ENCODE measurements at places on chromosomes 1 and 21.

GRCh38 chr1:189803364-189803763 lies 674.3 kb downstream of the BRINP3 start:
- DNase-seq = no peak

GRCh38 chr1:205451202-205451601 lies 4.6 kb downstream of the BLACAT1 start:
- no peak for DNase-seq

GRCh38 chr1:84758968-84759491 lies 68.8 kb upstream of the SSX2IP start:
- no peak for DNase-seq

DNA sequence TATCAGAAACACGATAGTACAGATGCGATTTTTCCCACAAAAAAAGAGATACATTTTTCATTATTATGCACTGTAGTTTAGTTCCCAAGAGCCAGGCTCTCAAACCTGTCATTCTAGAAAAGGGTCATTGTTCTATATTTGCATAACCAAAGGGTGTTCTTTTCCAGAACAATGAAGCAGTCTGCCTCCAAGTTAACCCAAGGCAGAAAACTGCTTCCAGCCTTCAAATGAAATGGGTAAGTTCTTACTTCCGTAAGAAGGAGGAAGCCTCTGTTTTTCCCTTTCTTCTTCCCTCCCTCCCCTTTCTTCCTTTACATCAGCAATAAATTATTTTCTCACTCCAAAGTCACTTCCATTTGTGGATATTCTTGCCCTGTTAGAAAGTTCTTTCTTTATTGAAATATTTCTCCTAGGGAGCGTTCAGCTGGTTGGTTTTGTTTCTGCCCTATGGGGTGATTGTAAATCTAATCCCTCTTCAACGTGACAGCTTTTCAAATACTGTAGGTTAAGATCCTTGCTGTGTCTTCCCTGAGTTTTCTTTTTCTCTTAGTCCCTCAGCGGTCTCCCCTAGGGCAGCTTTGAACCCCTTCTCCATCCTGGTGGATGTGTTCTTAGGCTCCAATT lies 77.3 kb upstream of the PTGFRN start:
- DNase-seq = no peak

- no peak for DNase-seq
Measured at GRCh38 chr1:100565937-100566699, 28.2 kb downstream of the GPR88 start.

DNA sequence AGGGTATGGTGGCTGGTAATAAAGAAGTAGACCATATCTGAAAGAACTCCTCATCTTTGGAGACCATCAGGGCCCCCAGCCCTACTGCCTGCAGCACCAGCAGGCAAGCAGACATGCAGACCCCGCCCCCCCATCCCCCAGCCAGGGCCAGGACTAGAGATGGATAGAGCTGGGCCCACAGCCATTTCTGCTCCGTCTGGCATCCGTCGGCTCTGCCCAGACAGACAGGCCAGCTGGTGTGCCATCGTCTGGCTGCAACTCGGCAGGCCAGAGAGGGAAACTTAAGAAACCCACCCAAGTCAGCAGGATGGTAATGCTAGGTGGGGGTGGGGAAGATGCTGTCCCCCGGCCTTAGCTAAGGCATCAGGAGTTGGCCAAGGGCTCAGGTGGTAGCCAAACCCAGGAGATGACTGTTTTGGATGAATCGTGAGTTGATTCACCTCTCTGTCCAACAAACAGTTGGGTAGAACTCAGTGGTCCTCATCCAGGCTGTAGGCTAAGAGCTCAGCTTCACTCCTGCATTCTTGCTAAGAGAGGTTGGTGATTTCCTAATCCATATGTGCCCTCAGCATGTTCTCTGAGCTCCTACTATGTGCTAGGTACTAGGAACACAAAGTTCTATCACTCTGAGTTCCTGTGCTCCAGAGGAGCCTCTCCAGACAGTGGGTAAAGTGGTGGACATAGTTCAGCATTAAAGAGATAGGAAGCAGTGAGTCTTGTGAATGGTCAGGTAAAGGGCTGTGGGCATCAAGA lies 23.2 kb upstream of the TMEM222 start:
- DNase-seq = no peak

DNA sequence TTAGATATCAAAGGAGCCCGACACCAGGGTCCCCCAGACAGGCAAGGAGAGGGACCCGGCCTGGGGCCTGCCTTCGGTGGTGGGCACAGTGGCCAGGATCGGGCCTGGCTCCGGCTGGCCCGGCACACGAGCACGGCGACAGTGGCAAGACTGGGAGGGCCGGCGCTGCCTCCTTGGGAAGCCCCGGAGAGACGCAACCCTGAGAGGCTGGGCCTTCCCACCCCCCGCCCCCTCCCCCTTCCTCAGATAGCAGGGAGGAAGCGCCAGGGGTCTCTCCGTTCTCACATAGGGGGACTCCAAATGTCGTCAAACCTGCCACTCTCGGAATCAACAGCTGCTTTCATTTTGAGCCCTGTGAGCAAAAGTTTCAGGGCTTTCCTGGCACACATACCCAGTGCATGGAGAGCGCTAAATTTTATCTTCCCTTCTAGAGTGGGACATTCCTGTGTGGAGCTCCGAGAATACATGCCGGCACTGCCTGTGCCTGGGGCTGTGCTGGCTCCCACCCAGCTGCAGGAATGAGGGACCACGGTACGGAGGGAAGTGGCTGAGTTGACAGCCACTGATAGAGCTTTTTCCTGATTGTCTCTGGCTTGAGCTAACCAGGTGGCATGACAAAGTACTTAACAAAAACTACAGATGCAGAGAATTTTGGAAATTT lies 62.4 kb downstream of the CD247 start:
- no peak for DNase-seq

DNA sequence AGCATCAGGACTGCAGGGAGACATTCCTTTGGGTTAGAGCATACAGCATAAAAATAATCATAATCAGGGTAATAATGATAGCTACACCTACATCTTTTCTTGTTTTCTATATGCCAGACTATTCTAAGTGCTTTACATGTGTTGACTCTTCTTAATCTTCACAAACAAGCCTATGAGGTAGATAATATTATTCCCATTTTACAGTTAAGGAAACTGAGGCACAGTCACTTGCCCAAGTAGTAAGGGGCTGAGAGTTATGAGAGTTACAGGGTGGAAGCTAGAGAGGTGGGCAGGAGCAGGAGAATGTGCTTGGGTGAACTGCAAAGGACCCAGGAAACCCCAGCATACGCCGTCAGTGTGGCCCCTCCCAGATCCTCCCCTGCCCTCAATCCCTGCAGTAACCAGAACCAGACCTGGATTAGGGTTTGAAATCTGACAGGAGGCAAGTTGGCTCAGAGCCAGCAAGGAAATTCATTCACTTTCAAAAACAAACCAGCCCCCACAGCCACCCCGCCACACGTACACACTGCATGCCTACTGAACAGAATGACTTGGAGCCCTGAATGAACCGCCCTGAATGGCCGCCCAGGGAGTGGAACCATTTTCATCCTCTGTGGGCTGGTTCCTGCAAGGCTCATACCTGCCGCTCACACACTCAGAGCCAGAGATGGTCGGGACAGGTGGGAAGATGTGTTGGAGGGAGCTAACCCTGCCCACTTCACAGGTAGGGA lies 126.1 kb downstream of the TRABD2B start:
- no peak for DNase-seq

- DNase-seq = no peak
Measured at GRCh38 chr1:30084909-30085571, 638.3 kb downstream of the MATN1 start.

- no peak for DNase-seq
Measured at GRCh38 chr1:234647758-234648157, 37.8 kb upstream of the IRF2BP2 start.

GRCh38 chr21:28781602-28782276 lies 210.9 kb downstream of the LTN1 start:
- DNase-seq = peak; percentile 27

DNA sequence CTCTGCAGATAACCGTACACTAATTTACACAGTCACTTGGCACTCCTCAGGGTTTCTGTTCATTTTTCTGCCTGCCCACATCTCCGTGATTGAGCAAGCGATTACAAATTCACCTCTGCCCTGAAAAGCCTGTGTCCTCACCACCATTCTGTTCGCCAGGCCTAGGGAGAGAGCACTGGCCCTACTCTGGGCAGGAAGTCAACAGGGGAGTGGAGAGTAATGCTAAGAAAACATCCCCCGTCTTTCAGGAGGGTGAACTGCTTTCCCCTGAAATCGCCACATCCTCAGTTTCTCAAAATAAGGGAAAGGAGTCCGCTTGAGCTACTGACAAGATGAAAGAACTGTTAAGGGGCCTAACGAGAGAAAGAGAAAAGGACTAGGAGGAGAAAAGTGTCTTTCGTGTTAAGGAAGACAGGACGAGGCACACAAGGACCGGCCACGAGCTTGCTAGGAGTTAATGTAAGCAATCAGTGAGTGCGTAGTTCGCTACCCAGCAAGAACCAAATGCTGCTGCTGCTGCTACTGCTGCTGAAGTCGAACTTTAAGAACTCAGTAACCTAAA lies 632 bp downstream of the PEX19 start:
- DNase-seq = peak; percentile 71

Data from erythroblast (primary cell).